ENCODE measurements at places on chromosomes 2 and 18. TPM values are rescaled to one million over a fixed set of nuclear protein-coding genes. Genes with fewer than 3 reads are reported as not detected.

The RAD51AP2 gene
- not detected for total RNA-seq

The ALLC gene
- total RNA-seq: not detected

The POTEJ gene
- not detected for total RNA-seq

DNA sequence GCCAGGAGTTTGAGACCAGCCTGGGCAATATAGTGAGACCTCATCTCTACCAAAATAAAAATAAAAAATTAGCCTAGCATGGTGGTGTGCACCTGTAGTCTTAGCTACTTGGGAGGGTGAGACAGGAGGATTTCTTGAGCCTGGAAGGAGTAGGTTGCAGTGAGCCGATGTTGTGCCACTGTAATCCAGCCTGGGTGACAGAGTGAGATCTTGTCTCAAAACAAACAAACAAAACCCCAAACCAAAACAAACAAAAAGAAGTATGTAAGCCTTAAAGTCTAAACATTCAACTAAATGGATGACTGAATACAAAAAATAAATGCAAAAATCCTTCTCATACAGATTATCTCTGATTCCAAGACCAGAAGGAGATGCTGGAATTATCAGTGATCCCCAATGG lies 58.6 kb downstream of the RAB31 start:
- no peak for DNase-seq

GRCh38 chr2:10286216-10287037 lies 16.3 kb upstream of the HPCAL1 start:
- no peak for DNase-seq

DNA sequence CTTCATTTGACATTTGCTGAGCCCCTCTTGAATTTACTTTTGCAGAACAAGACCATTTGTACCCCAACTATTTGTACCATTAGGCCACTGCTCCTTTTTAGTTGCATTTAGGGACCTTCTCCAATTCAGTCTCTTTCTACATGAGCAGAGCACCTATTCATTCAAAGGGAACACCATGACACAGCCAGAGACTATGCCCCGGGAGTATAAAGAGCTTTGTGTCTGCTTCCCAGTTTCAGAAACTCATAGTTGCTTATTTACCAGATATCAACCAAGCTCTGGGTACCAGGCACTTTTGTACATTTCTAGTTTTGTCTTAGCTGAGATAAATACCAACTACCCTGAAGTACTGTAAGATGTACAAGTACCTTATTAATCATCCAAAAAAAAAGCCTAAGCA lies 269.1 kb upstream of the SIX3 start:
- no peak for DNase-seq

- DNase-seq: peak; percentile 34
Measured at GRCh38 chr2:70069049-70069448, 18.2 kb upstream of the PCBP1 start.

DNA sequence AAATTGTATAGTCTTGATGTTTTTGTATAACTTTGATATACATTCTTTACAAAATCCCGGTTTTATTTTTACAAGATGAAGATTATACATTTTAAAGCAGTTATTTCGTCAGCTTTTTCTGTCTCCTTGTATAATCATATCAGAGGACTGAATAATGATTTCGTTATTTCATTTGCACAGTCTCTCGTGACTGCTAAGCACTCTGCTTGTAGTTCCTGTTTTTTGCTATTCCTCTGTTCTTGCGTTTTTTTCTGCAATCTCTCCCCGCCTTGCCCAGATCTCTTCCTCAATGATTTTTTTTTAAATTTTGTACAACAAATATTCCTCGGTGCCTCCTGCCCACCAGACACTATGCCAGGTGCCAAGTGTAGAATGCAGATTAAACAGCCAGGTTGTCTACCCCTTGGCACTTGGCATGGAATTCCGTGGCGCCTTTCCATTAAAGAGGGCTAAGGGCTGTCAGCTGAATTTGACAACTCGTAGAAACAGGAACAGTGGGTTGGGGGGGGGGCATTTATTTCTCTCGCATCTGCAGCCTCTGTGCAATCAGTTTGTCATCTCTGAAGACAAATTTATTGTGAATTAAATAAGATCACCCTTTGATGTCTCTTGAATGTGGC lies 69.6 kb downstream of the KLHL29 start:
- DNase-seq: no peak

GRCh38 chr2:62180975-62181374 lies 14.9 kb upstream of the B3GNT2 start:
- DNase-seq: no peak

GRCh38 chr2:234497594-234498235 lies 834 bp upstream of the ARL4C start:
- no peak for DNase-seq

DNA sequence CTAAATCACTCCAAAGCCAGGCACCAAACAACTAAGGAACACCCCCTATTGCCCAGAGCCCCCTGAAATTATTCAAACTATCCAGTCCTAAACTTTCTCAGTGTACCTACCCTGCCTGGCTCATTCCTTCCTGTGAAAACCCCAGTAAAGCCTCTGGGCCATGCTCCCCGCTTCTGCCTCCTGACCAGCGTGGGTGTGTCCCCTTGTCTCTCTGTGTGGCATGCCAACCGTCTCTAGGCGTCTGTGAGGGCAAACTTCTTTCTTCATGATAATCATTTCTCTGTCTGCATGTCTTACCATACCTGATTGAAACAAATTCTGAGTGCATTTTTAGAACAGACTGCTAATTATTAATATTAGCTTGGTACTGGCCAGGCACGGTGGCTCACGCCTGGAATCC lies 109.0 kb upstream of the MSH2 start:
- no peak for DNase-seq

DNA sequence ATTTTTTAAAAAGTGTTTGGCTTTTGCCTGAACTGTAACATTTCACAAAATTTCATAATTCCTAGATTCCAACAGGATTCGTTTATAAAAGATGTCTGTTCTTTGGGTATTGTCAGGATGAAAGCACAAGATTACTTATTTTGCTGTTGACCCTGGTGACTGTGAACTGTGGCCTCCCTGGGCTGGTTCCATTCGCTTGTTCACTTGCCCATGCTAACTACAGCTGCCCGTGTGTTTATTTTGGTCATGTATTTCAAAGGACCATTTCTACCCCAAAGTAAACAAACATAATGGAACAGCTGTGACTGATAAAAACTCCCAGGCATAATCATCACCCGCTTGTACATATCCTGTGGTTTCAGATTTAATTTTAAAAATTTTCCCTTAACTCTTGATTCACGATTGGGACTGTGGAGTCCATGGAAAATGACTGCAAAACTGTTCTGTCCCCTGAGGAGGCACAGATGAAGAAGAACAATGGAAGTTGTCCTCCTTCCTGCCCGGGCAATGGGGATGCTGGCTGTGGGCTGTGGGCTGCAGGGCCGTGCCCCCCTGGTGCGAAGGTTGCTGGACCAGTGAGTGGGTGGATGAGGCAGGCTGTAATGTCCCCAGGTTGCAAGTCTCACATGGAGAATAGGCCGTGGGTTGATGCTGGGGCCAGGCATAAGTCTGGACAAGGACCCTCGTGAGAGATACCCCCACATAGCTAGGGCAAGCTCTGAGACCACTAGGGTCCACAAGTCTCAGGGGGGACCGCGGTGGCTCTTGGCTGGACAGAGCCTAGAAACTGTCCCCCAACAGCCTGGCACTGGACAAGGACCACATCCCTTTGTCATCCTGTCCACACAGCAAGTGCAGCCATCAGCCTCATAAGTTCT lies 28.9 kb upstream of the HDAC4 start:
- no peak for DNase-seq
